ENCODE measurements at places on chromosomes 7 and 10. TPM values are rescaled to one million over a fixed set of nuclear protein-coding genes. Genes with fewer than 3 reads are reported as not detected.

- DNase-seq = no peak
These were observed 176.5 kb downstream of the SUGCT start for GRCh38 chr7:40311307-40311706.

GRCh38 chr7:80464211-80464610, 47.7 kb downstream of the GNAT3 start:
- no peak for DNase-seq

Gene POLR2J2
- total RNA-seq = 7.5 TPM

Gene CCDC172
- total RNA-seq = not detected

Gene TPST1
- total RNA-seq = 32.5 TPM

GRCh38 chr10:9331583-9332008, 1277.1 kb downstream of the GATA3 start:
- DNase-seq = no peak

Gene CHN2
- total RNA-seq = 8.4 TPM

Gene EGR2
- total RNA-seq = 3.0 TPM

DNA sequence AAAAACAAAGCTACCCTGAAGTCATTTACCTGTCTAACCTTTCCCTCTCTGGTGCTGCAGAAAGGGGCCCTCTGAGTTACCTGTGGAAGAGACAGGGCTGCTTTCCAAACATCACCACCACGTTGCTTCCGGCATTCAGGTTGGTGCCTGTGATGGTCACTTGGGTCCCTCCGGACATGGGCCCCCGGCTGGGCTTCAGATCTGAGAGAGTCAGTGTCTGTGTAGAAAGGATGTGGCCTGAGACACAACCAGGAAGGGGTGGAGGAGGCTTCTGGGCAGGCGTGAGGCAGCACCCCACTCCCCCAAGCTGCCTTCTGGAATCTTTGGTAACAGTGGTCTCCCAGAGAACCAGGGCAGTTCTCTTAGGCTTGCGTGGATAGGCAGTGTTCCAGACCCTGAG, 388.9 kb downstream of the PLXNA4 start:
- peak; percentile 36 for DNase-seq

DNA sequence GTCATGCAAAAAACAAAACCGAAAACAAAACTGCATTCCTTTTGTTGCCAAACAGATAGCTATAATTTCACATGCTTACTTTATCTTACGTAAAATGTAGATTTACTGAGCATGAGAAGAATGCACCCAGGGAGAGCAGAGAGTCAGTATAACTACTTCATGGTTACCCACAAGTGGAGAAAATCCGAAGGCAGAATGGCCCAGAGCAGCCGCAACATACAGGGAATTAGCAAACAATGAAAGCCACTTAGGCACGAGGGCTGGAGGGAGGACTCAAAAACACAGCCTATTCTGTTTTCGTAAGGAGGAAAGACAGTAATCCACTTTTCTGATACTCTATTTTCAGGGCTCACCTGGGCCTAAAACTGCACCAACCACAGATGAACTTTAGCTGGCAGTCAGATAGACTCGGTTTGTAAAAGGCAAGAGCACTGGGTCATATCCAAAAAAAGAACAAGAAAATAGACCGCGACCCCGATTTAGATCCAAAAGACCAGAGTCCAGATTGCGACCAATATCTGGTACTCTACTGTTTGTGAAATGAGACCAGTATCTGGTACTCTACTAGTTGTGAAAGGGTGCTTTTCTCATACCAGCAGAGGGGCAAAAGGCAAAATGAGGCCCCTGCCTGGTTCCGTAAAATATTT, 1.3 kb downstream of the ITPRIP start:
- no peak for DNase-seq

GRCh38 chr7:97130417-97131139, 13.1 kb downstream of the SDHAF3 start:
- no peak for DNase-seq

Gene CD36
- 120 TPM for total RNA-seq

DNA sequence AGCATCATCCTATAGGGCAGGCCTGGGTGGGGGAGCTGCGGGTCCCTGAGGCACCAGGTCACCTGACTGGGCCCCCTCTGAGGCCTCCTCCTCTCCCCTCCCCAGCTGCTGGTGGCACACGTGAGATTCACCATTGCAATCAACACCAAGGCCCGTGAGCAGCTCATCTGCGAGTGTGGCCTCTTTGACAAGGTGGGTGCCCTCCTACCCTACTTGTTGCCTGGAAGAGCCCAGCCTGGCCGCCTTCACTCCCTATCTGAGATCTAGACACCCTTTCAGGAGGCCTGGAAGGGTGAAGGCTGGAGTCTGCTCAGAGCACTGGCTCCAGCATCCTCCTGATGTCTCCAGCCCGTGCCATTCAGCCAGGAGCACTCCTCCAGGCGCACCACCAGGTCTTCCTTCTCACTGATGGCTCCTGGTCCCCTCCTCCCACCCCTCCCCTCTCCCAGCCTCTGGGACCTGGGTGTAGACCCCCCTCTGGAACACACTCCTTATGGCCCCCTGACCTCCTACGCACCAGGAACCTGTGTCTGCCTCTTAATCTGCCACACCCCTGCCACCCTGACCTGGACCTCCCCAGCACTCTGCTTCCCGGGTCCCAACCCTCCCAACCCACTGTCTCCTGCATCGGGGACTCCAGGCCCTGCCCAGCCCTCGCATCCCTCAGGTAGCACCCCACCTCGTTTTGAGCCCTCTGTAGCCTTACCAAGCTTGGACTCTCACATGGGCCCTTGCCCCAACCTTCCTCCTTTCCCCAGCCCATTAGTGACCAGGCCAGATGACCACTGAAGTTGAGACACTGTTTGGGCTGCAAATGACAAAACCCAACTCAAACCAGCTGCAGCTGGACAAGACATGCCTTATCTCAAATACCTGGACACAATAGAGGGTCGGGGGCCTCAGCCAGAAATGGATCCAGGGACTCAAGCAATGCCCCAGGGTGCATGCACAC, 67.5 kb downstream of the ALOX5 start:
- DNase-seq = peak; percentile 56

Gene C10orf62
- total RNA-seq = 0.46 TPM

GRCh38 chr10:61257136-61257535, 196.0 kb downstream of the TMEM26 start:
- no peak for DNase-seq

- no peak for DNase-seq
These were observed 47.6 kb downstream of the STK17A start for GRCh38 chr7:43630482-43630881.

Gene CFTR
- not detected for total RNA-seq

- DNase-seq = no peak
These were observed 370.1 kb downstream of the IPMK start for GRCh38 chr10:57897611-57898010.

- no peak for DNase-seq
These were observed 282.2 kb downstream of the NEBL start for GRCh38 chr10:20614911-20615310.

- DNase-seq = no peak
These were observed 12.6 kb downstream of the TOMM7 start for GRCh38 chr7:22809902-22810642.

Gene PHKG1
- 3.7 TPM for total RNA-seq

DNA sequence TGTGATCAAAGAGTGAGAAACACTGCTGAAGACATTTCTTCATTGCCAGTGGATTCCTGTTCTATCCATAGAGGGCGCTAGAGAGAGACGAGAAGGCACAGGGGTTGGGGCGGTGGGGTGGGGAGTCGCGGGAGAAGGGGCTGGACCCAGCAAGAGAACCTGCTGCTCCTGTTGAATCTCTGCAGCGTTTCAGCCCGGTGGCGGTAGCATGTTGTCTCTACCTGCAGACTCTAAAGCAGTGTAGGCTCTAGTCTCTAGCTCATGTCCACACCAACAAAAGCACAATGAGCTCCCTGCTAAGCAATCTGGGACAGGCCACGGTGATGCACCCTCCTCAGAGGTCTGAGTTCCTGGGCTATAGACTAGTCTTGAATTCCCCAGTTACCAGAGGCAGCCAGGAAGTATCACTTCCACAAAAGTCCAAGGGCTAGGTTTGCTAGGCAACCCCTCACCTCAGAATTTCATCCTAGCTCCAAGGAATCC, 167.7 kb downstream of the DGKB start:
- peak; percentile 69 for DNase-seq

Gene FAM25A
- not detected for total RNA-seq

DNA sequence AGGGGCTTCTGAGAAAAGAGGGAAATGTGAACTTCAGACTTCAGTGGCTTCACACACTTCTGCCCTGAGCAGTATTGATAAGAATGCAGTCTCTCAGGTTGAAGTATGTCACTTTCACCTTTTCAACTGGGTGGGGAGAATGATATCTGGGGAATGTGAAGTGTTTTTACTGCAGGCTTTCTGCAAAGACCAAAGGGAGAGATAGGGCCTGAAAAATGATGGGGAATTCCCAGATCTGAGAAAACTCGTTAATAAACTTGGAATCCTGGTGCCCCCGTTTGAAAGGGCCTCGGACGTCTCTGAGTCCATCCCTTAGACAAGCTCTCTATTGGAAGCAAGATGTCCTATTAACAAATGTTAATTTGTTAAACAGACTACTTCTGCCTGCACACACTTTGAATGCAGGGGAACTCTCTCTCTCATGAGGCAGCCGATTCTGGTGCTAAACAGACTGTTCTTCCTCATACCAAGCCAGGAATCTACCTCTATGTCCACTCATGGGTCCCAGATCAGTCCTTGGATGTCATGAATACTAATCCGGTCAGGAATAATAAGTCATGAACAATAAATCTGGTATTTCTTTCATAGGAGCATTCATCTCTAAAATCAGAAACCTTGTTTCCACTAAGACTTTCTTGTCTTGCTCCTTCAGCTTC, 193.6 kb downstream of the JCAD start:
- DNase-seq = no peak

DNA sequence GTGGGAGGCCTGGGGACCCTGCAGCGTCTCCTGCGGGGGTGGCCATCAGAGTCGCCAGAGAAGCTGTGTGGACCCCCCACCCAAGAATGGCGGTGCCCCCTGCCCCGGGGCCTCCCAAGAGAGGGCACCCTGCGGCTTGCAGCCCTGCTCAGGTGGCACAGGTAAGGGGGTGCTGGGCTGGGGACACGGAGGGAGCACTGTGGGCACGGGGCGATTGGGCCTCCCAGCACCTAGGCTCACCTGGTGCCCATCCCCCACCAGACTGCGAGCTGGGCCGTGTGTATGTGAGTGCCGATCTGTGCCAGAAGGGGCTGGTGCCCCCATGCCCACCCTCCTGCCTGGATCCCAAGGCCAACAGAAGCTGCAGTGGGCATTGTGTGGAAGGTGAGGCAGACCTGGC, 29.6 kb upstream of the ZNF467 start:
- DNase-seq = no peak

Gene SPRN
- total RNA-seq = 0.14 TPM

Gene INPP5A
- total RNA-seq = 102 TPM

Gene GJC3
- total RNA-seq = not detected

Gene OR2A7
- total RNA-seq = 1.9 TPM

- no peak for DNase-seq
These were observed 17.1 kb downstream of the MBL2 start for GRCh38 chr10:52755297-52756062.

DNA sequence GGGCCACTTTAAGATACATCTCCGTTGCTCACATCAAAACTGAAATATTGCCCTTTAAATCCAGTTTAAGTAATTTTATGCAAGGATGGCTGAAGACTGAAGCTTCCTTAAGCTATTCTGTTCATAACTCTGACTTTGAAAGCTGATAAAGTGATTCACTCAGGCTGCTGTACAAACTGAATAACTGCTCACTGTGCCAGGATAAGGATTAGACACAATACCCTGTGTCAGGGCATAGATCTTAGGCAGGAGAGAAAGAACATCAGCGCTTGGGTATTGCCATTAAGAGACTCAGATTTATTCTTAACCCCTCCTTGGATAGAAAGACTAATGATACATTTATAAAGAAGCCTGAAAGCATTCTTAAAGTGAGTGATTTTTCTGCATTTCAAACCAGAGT, 614.5 kb upstream of the ZWINT start:
- DNase-seq = no peak

GRCh38 chr7:151926336-151926712, 29.9 kb upstream of the GALNTL5 start:
- DNase-seq = no peak

GRCh38 chr7:141251180-141251579, 177.3 kb downstream of the TMEM178B start:
- no peak for DNase-seq

DNA sequence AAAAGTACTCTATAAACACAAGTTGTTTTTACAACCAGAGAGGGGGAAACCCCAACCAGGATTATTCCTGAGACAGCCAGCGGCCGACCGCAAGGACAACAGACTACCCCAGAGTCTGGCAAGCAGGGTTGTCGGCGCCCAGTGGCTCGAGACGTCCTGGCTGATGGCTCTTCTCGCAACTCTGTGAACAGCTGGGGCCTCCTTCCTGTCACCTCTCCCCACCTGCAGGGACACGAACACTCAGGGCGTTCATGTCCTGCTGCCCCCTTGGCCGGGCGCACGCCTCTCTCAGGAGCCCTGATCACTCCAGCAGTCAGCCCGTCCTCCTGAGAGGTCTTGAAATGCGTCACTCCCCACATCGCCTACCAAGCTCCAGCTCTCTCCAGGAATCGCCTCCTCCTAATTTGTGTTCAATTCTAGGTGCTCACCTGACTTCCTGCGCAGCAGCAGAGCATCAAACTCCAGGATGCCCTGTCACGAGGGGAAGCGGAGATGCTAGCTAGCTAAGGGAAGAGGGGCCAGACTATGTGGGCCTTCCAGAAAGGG, 66.4 kb upstream of the TNRC18 start:
- DNase-seq = no peak

DNA sequence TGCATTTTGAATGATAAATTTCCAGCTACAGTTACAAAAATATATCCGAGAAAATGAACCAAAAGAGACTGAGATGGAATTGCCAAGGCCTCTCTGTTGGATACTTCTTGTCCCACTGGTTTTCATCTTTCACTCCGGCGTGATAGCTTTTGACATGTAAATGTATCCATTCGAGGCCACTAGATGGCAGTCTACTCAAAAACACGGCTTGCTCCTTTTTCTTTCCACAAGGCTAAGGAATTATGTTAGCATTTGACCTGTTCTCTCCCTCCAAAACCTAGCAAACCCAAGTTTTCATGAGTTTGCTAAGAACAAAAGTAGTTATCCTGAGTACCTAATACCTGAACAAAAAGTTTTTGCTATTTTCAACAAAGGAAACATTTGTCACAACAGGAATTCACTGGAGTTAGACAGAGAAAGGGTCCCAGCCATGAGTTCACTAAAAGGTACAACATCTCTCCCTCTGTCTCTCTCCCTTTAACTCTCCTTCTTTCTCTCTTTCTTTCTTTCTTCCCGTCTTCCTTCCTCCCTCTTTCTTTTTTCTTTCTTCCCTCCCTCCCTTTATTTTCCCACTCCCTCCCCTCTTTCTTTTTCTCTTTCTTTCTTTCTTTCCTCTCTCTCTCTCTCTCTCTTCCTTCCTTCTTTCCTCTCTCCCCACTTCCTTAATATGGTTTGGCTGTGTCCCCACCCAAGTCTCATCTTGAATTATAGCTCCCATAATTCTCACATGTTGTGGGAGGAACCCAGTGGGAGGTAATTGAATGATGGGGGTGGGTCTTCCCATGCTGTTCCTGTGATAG, 207.9 kb upstream of the MYO3A start:
- no peak for DNase-seq

- DNase-seq = no peak
These were observed 31.3 kb upstream of the GDI2 start for GRCh38 chr10:5844345-5845055.

Data from posterior vena cava (tissue), 2 donors.